DMS53 (cell line): ENCODE measurements at places on chromosomes 5 and 9.
A peak's percentile ranks its signal among the peaks of the same experiment; 100 is the strongest.

DNA sequence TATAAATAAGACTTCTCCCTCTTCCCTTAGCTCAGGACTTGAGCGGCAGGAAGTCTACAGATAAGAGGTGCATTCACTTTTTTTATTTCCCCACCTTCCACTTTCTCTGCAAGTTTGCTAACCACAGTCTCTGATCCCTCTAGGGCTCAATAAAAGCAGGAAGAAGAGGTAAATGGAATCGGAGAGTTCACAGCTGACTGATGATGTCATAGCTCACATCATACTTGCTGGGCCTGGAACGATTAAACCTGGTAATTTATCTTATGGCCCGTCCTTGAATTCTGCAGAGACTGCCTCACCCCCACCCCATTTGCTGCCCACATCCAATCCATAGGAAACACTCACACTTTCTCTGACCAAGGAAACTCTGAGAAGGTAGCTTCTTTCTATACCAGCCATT, 62.9 kb downstream of the DRD1 start:
- peak; percentile 74 for DNase-seq

- DNase-seq = peak; percentile 57
Measured at GRCh38 chr5:38598994-38599617, 42.7 kb upstream of the LIFR start.

GRCh38 chr5:168254013-168254693, 37.3 kb upstream of the WWC1 start:
- no peak for DNase-seq

DNA sequence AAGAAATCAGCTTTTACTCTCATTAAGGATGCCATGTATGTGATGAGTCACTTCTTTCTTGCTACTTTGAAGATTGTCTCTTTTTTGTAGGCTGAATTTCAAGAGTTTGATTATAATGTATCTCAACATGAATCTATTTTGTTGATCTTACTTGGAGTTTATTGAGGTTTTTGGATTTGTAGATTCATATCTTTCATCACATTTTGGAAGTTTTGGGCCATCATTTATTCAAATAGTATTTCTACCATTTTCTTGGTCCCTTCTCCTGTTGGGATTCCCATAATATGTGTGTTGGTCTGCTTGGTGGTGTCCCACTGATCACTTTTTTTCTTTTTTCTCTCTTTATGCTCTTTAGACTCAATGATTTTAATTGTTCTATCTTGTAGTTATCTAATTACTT, 116.3 kb downstream of the CNTLN start:
- no peak for DNase-seq

GRCh38 chr9:136707849-136708517, 4.4 kb upstream of the DIPK1B start:
- DNase-seq = no peak

DNA sequence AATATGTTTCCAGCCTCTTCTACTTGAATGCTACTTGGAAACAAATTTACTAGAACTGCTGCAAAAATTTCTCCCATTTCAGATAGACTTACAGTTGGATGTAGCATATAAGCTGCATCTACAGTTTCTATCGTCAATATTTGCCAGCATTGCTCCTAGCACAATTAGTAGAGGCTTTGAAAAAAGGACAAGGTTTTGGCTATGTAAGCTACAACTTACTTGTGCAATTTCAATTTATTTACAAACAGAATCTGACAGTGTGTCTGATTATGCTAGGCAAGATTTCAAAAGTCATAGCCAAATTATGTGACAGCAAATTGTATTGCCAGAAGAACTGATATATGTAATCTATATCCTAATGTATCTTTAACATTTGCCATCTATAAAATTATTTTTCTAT, 628.4 kb upstream of the FAM174A start:
- DNase-seq = no peak

GRCh38 chr5:97600486-97600885, 417.4 kb upstream of the RIOK2 start:
- no peak for DNase-seq

GRCh38 chr9:109619310-109619709, 121.2 kb upstream of the PTPN3 start:
- DNase-seq = no peak

DNA sequence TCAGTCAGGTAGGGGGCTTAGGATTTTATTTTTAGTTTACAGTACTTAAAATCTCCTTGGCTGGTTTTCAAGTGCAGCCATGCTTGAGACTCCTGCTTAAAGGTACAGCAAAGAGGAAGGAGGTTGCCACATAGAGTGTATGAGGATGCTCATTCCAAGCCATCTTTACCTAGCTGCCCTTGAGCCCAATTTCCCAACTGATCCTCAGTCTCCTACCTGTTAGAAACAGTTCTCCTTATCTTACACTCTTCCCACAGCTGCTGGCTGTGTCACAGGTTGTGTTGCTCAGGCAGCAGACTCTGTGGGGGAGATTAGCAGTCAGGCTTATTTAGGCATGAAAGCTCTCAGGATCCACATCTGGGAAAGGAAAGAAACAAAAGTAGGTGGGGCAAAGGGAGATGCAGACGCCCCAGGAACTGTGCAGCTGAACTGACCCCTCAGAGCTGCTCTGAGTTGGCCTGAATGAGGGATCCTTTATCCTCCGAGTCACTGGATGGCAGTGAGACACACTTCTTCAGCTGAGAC, 95.1 kb downstream of the NMUR2 start:
- no peak for DNase-seq

- DNase-seq = no peak
Measured at GRCh38 chr5:9715891-9716335, 85.8 kb upstream of the TAS2R1 start.

GRCh38 chr5:23223846-23224245, 283.6 kb upstream of the PRDM9 start:
- no peak for DNase-seq

DNA sequence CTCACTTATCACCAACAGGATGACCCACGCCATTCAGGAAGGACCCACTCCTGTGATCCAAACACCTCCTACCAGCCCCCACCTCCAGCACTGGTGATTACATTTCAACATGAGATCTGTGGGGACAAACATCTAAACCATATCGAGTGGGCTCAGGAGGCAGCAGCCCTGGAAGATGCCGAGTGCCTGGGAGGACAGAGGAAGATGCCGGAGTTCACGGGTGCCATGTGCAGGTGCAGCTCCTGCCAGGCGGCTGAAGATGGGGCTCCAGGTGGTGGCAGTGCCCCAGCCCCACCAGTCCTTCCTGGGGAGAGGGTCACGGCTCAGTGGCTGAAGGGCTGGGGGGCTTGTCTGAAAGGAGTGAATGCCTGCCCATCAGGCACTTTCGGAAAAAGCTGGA, 6.1 kb upstream of the CEP72 start:
- no peak for DNase-seq

GRCh38 chr5:9108162-9108561, 437.7 kb downstream of the SEMA5A start:
- DNase-seq = no peak

GRCh38 chr5:98066910-98067309, 706.6 kb upstream of the RGMB start:
- no peak for DNase-seq

GRCh38 chr5:170522211-170523141, 18.7 kb downstream of the KCNIP1 start:
- no peak for DNase-seq

DNA sequence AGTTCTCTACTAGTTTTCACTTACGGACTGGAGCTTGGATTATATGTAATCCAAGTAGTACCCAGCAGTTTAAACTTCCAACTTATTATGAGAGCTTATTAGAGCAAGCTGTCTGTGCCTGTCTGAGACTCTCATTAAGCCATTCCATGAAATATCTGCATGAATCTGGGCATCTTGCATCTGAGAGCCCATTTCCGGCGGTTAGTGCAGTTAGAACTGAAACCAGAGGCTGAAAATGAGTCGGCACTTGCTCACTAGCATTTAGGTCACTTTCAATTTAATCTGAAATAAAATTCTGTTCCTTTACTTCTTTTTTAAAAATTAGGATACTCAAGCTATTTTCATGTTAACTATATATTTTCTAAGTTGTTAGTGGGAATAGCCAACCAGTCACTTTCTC, 102.2 kb downstream of the MEGF10 start:
- no peak for DNase-seq

DNA sequence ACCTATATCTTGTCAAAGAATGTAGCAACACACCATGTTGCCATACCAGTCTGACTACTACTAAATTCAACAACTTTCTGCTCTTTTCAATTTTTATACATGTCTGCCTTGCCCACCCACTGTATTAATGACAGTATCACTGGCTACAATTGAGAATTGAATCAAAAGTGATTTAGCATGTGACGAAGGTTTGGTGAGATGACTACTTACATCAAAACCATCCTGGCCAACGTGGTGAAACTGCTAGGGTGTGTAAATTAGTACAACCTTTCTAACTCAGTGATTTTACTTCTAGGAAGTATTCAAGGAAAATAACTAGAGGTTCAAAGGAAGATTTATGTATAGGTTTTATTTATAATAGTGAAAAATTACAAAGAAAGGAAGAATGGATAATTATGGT, 109.8 kb downstream of the UNC13B start:
- no peak for DNase-seq

DNA sequence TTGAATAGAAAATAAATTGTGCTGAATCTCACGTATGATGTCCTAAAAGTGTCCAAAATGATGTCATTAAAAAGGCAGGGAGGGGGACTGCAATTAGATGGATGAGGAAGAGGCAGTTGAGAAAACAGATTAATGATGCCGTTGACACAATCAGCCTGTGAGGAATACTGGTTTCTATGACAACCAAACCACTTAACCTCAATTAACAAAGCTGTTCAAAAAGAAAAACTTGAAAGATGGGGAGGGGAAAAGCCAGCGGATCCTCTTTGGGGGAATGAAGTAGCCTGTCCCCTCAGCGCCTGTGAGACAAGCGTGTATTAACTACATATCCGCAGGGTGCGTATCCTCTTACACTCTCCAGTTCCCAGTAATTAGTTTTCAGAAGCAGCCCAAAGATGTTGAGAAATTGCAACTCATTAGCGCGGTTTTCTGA, 160.7 kb downstream of the TTC39B start:
- no peak for DNase-seq
